GM23248 (cell line): ENCODE measurements at places on chromosomes 11 and 22. TPM values are rescaled to one million over a fixed set of nuclear protein-coding genes. Genes with fewer than 3 reads are reported as not detected.

The KCNC1 gene
- total RNA-seq, result not detected in 2 replicates

The MYOD1 gene
- total RNA-seq, result not detected in 2 replicates

The PANX3 gene
- not detected in 2 replicates for total RNA-seq

The TSSK2 gene
- not detected in 2 replicates for total RNA-seq

The GP1BB gene
- 7.1 and 10.2 TPM in 2 replicates for total RNA-seq

The SHISAL1 gene
- total RNA-seq, result 1.5 and 2.2 TPM in 2 replicates

The LRRC75B gene
- total RNA-seq, result 7.8 and 16.3 TPM in 2 replicates

The UCP3 gene
- 0.11 TPM in 1 of 2 replicates, not detected in the other for total RNA-seq

The LMO1 gene
- total RNA-seq, result not detected in 2 replicates

The BUD13 gene
- 8.2 and 12.3 TPM in 2 replicates for total RNA-seq

The TNKS1BP1 gene
- 89.7 and 92.1 TPM in 2 replicates for total RNA-seq

The OLFML1 gene
- total RNA-seq, result 0.32 TPM in 1 of 2 replicates, not detected in the other

The SAA2 gene
- not detected in 2 replicates for total RNA-seq

The FAM227A gene
- 0.13 and 2.1 TPM in 2 replicates for total RNA-seq

The ZP1 gene
- 1.3 and 5.3 TPM in 2 replicates for total RNA-seq

GRCh38 chr11:44537679-44538078 is 27.8 kb upstream of the CD82 start:
- DNase-seq, result no peak

DNA sequence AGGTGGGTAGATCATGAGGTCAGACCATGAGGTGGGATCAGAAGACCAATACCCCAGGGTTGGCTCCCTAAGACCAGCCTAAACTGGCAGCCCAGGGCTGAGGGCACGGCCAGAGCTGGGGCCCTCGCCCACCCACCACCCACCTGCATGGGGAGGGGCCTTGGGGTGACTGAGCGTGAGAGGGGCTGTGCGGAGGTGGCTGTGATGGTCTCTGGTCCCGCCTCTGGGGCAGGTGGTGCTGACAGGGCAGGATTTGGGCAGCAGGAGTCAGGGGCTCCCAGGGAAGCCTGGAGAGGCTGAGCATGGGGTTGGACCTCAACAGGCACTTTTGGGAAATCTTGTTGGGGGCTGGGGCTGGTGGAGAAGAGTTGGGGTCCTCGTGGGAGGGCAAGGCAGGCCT is 39.8 kb upstream of the MUC5AC start:
- no peak for DNase-seq

- DNase-seq, result no peak
Measured at GRCh38 chr11:35918716-35919115, 25.1 kb upstream of the LDLRAD3 start.

DNA sequence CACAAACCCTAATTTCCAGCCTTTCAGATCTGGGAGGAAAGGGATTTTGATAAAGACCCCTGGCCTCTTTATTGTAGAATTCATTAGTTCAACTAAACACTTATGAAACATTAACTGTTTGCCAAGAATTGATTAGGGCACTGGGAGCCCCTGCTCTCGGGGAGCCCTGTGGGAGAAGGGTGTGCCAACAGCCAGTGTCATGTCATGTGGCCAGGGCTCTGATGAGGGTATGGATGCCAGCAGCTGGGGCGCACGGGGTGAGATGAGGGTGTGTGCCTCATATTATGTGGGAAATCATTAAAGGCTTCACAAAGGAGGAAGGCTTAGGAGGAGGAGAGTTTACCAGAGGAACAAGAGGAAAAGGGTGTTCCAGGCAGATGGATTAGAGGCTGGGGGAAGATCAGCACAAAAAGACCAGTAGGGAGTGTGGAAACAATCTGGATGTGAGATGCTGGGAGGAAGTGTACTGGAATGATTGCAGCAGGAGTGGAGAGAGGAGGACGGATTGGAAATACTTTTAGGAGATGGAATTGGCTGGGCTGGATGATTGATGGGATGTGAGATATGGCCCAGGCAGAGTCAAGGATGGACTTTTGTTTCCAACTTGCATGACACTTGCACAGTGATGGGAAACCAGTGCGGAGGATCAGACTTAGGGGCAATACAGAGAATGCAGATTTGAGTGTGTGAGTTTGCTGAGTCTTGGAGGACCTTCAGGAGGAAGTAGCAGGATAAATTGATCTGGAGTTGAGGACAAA is 137.8 kb downstream of the CSNK2A3 start:
- DNase-seq, result no peak

- DNase-seq, result peak; percentile 88
Measured at GRCh38 chr11:77065878-77066228, 918 bp upstream of the CAPN5 start.

GRCh38 chr11:73797457-73797856 is 9.8 kb downstream of the MRPL48 start:
- no peak for DNase-seq

- DNase-seq, result no peak
Measured at GRCh38 chr22:36828815-36829214, 12.0 kb upstream of the PVALB start.

GRCh38 chr11:2830886-2831285 is 54.7 kb downstream of the CDKN1C start:
- no peak for DNase-seq

DNA sequence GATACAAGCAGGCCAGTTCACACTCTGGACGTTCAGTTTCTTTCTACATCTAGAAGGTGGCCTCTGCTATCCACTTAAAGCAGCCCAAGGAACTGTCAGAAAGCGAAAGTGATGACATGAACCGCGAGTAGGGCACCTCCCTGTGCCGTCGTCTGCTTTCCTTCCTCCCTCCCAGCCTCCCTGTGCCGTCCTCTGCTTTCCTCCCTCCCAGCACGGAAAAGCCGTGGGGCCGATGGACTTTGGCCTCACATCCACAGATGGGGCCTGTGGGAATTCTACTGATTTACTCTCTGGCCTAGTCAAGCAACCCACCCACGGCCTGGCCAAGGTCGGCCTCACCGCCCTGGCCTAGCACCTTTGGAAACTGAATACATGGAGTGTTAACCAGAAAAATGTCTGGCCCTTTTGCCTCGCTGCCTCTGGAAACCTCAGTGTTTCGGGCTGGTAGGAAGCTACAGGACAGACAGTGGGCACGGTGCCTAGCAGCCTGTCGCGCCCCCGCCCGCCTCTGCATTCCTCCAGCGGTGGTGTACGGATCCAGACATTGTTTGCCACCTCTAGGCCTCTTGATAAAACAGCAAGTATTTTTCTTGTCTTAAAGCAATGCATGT is 14.2 kb downstream of the PEX26 start:
- DNase-seq, result peak; percentile 92

GRCh38 chr11:40338739-40339138 is 1120.7 kb downstream of the LRRC4C start:
- DNase-seq, result peak; percentile 38

DNA sequence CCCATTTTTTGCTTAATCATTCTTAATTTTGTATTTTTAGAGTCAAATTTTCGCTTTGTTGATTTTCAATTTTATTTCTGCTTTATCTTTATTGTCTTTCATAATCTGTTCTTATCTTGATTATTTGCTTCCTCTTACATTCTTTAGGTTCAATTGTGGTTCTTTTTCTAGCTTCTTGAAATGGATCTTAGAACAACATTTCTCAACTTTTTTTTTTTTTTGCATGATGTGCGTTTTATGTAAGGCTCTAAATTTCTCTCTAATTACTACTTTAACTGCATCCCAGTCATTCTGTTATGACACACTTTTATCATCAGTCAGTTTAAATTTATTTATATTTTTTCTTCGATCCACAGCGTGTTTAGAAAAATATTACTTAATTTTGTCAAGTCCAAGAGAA is 65.2 kb upstream of the PARVA start:
- no peak for DNase-seq

GRCh38 chr22:26735019-26735409 is 77.6 kb downstream of the MIAT start:
- DNase-seq, result no peak

GRCh38 chr11:68990995-68991780 is 10.4 kb upstream of the MRGPRD start:
- no peak for DNase-seq

- peak; percentile 87 for DNase-seq
Measured at GRCh38 chr22:45211848-45212247, 28.8 kb downstream of the KIAA0930 start.

- no peak for DNase-seq
Measured at GRCh38 chr11:104995001-104995408, 26.6 kb upstream of the CASP4 start.

GRCh38 chr11:80841675-80842074 is 1400.8 kb upstream of the TENM4 start:
- peak; percentile 18 for DNase-seq

GRCh38 chr11:86570020-86570419 is 102.4 kb downstream of the ME3 start:
- no peak for DNase-seq

- DNase-seq, result no peak
Measured at GRCh38 chr11:105699203-105699602, 89.3 kb downstream of the GRIA4 start.

DNA sequence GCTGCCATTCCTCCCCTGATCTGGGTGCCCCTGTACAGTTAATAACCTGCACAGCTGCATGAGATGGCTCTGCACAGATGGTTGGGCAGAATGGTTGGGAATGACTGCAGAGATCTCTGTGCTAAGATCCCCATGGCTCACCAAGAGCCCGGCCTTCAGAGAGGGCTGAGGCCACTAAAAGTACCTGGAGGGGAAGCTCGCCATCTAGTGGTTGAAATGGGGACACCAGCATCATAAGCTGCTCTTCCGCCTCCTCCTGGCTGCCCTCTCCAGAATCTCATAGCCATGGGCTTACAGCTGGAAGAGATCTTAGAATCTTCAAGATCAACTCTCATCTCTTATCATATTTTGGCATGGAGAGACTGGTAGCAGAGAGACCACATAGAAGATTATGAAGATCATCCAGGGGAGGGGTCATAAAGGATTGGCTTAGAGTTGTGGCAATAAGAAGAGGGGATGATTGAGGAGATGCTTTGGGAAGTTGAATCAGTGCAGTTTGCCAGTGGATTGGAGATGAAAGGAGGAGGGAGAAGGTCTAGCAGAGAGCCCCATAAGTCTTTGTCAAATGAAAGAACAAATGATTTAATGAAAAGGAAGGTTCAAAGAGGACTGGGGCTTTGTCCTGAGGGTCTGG is 22.0 kb upstream of the TLCD5 start:
- DNase-seq, result peak; percentile 87

GRCh38 chr22:21079493-21079892 is 33.7 kb downstream of the LRRC74B start:
- DNase-seq, result no peak

DNA sequence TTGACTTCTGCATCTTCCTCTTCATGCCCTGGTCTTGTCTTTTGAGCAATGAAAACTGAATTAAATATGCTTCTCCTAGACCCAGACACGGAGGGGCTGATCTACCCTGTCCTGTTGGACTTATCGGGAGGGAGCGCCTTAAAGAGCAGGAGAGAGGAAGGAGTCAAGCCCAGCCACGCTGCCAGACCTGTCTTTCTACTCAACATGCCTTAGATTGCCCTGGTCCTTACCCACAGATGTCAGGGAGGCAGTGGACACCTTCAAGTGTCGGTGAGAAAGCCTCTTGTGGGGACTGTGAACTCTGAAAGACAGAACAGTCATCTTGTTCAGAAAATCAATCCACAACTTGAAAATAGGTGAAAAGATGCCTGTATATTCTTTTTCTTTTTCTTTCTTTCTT is 61.8 kb downstream of the IRAG1 start:
- DNase-seq, result no peak

- DNase-seq, result peak; percentile 51
Measured at GRCh38 chr22:27780161-27780575, 21.4 kb downstream of the MN1 start.

GRCh38 chr11:636511-637332 is at the start of gene DRD4:
DRD4 (plus strand) TSS chr11:637269; CDS start chr11:637305, 36 bp downstream.
- DNase-seq, result peak; percentile 66

- DNase-seq, result no peak
Measured at GRCh38 chr11:20000351-20001134, 159.7 kb downstream of the DBX1 start.

DNA sequence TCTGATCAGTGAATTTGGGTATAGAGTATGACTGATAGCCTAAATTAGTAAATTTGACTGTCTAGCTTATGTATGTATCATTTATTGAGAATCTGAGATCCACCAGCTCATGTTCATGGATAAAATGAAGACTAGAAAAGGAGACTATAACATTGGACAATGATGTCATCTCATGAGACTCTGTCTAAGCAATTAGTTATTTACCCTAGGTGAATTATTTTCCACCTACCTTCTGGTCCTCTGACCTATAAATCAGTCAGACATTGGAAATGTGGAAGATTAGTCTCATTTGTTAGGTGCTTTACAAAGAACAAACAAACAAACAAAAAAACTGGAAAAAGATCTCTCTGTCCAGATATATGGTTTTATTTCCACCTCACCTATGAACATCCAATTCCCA is 38.7 kb upstream of the CALCA start:
- no peak for DNase-seq

DNA sequence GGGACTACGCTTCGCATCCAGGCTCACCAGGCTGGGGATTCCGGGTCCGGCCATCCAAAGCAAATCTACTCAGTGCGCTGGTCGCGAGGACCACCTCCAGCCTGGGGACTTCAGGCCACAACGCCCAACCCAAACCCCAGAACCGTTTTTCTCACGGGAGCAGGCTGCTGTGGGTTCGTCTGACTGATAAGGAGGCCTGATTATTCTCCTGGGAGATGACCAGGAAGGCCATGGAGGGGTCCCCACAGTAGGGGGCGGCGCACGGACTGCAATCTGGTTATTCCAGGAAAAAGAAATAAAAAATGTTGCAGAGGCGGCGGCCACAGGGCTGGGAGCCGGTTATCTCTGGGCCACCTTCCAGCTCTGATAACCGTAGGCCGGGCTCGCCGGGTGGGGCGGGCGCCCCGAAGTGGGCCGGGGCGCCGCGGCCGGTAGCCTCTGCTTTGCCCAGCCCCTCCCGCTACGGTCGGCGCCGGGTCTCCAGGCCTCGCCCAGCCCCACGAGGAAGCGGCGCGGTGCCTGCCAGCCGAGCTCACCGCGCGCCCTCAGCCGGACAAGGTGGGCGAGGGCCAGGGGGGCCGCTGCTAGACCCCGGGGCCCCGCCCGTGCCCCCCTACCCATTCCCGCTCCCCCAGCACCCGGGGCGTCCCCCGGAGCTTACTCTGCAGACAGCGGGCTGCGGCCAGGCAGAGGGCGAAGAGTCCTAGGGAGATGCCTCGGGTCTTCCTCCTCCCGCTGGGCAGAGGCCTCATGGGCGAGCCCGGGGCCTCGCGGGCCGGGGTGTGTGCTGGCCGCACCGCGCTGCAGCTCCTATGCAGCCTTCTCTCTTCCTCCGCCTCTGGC is 446 bp downstream of the VSTM5 start:
- peak; percentile 56 for DNase-seq

- no peak for DNase-seq
Measured at GRCh38 chr11:96228910-96229309, 114.1 kb downstream of the MAML2 start.

- DNase-seq, result peak; percentile 98
Measured at GRCh38 chr11:118415739-118416068, 14.3 kb downstream of the ATP5MG start.

GRCh38 chr22:37154925-37155712 is 5.4 kb upstream of the IL2RB start:
- DNase-seq, result no peak
